Urinary bladder (tissue), 4 donors: ENCODE measurements at places on chromosomes 16 and 17. TPM values are rescaled to one million over a fixed set of nuclear protein-coding genes. Genes with fewer than 3 reads are reported as not detected.
A peak's percentile ranks its signal among the peaks of the same experiment; 100 is the strongest.

DNA sequence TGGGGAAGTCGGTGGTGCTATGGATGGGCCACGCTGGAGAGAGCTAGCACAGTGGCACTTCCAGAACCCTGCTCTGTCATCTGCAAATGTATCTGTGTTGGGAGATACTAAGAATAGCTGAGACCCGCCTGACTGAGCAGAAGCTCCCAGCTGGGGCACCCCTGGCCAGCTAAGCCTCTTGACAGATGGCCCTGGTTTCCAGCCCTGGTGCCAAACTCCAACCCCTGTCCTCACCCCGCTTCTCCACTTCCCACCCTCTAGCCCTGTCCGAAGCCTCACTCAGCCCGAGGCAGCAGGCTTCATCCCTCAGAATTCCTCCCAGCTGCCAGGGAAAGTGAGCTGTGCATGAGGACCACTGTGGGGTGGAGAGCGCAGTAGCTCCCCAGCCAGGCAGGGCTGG, 124.4 kb downstream of the CCDC144A start:
- DNase-seq: no peak

DNA sequence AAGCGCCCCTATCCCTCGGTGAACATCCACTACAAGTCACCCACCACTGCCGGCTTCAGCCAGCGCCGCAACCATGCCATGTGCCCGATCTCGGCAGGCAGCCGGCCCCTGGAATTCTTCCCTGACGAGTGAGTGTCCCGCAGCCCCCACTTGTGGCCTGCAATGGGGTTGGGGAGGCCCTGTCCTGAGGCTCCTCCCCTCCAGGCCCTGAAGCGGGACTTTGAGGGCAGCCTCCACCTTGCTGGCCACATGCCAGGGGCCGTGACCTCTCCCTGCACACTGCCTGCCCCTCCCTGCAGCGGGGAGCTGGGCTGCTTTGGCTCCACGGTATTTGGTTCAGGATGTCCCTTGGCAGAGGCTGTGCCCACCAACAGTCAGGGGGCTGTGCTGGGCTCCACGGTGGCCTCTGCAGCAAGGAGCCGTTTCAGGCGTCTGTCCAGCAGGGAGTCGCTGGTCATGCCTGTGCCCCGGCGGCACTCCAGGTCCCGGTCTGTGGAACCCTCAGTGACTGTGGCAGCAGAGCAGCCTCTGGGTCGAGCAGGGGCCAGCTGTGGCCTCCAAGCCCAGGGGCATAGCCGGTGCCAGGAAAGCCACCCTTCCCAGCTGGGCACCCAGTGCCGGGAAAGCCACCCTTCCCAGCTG, 8.3 kb downstream of the NME3 start:
- DNase-seq: no peak

- DNase-seq: no peak
Observed at GRCh38 chr17:18921485-18921884, 30.5 kb upstream of the SLC5A10 start.

Gene GAS2L2
- 0.09 TPM for polyA plus RNA-seq

- DNase-seq: no peak
Observed at GRCh38 chr17:44353672-44354331, 8.7 kb downstream of the GRN start.

Gene ITGAX
- 3.3 TPM for polyA plus RNA-seq

GRCh38 chr16:8678068-8678927, 3.9 kb downstream of the ABAT start:
- no peak for DNase-seq

Gene RAB37
- polyA plus RNA-seq: 6.7 TPM

- DNase-seq: no peak
Observed at GRCh38 chr17:81958633-81959342, 2.2 kb downstream of the NOTUM start.

DNA sequence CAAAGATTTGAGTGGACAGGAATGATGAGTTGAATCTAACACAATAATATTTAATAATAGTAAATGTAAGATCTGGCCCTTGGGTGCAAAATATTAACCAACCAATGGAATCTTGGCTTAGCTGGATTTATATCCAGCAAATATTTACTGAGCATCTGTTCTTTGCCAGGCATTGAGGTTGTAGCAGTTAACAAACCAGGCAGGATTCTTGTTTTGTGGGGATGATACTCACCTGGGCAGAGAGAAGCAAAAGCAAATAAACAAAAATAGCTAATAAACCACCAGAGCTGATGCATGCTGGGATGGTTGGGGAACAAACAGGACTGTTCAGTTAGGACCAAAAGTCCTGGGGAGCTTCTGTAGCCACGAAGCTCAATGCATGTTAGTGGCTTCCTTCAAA, 84.1 kb upstream of the CDH13 start:
- DNase-seq: no peak

DNA sequence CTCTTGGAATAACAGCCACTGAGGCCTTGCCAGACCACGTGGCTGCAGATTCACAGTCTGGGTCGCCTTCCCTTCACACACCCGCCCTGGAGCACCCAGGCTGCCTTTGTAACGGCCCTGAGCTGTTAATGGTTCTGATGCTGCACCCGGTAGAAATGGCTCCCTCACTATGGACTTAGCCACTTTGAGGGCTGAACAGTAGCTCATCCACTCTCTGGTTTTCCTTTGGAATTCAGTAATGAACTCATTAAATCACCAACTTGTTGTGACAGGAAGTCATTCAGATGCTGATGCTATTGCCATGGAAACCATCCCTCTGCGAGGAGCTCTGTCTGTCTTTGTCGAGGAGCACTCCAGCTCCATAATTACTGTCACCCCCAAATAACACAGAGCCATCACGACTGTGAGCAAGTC, 59.2 kb downstream of the CDK5R1 start:
- DNase-seq: no peak

GRCh38 chr17:37824534-37825485, 80.0 kb upstream of the HNF1B start:
- no peak for DNase-seq

DNA sequence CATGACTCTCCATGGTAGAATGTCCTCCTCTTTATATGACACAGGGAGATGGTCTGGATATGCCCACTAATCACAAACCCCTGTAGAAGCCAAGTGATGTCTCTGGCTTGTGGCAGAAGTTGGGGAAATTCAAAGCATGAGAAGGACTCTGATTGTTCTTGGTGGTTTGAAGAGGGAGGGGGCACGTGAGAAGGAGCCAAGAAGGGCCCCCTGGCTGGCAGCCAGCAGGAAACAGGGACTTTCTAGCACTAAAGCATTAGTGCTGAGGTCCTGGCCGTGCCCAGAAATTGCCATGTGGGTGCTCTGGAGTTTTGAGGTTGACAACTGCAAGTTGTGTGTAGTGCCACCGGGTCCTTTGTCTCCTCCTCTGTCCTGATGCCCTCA, 199.9 kb downstream of the LGALS9B start:
- DNase-seq: no peak

Gene ZNF652
- 12.8 TPM for polyA plus RNA-seq

Gene DLX4
- 0.20 TPM for polyA plus RNA-seq

- DNase-seq: no peak
Observed at GRCh38 chr17:7695586-7695985, 7.3 kb downstream of the WRAP53 start.

- DNase-seq: no peak
Observed at GRCh38 chr16:55144651-55145050, 179.4 kb upstream of the IRX6 start.

- no peak for DNase-seq
Observed at GRCh38 chr17:6381526-6382465, 53.1 kb downstream of the AIPL1 start.

- DNase-seq: no peak
Observed at GRCh38 chr16:29675811-29676643, 3.0 kb upstream of the QPRT start.

Gene WNK4
- 0.23 TPM for polyA plus RNA-seq

DNA sequence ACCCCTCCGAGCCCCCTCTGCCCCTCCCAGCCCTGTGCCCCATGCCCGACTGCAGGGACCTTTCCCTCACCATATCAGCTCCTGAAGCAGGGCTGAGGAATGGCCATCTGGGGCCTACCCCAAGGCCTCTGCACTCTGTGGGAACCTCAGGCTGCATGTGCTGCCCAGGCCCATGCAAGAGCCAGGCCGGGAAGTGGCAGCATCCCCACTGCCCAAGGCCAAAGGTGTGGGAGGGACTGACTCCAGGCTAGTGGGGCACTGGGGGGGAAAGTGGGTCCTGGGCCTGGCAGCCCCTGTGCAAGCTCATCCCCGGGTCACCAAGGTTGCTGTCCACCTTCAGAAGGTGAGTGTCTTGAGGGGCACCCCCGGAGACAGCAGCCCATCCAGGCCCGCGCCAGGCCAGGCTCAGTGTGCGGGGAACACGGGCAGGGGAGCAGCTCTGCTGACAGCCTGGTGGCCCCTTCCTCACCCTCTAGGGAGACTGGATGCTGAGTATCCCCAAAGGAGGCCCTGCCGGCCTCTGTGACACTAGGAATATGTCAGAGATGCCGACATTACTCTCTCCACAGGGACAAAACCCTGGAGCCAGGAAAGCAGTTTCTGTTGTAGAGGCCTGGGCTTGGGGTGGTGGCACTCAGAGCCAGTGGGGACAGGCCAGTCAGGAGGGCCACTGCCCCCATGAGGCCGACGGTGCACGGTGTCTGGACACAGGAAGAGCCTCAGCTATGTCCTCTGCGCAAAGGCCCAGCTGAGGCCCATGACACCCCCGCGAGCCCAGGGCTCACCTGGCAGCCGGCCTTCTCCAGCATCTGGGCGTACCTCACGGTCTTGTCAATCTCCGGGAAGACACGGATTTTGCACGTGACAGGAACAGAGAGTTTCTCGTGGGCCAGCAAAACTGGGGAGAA, 3.3 kb downstream of the DUS1L start:
- no peak for DNase-seq

Gene TMIGD1
- not detected for polyA plus RNA-seq

Gene INTS2
- polyA plus RNA-seq: 4.7 TPM

- DNase-seq: no peak
Observed at GRCh38 chr17:67549820-67550219, 167.9 kb upstream of the NOL11 start.

- DNase-seq: no peak
Observed at GRCh38 chr17:57507828-57508227, 237.3 kb downstream of the CCDC182 start.

Gene AURKB
- 0.66 TPM for polyA plus RNA-seq

DNA sequence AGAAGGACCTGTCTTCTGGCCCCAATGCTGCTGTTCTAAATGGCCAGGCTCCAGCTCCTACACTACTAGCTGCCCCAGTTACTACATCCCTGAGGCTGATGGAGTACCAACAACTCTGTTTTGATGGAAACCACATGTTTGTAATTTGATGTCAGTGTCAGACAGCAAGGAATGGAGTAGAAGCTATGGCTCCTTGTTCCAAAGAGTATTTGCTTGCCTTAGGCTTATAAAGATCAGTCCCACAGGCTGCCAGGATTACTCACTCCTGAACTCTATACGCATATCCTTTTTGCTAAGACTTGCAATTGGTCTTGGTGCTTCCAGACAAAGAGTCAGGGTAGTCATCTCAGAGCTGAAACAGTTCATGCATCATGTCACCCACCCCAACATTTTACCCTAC, 139.6 kb downstream of the HS3ST3A1 start:
- DNase-seq: no peak

Gene RNF222
- not detected for polyA plus RNA-seq

- no peak for DNase-seq
Observed at GRCh38 chr16:23280483-23280967, 21.6 kb upstream of the SCNN1B start.

GRCh38 chr16:53071748-53072301, 17.0 kb downstream of the CHD9 start:
- DNase-seq: peak; percentile 76

Gene SPATA22
- 0.23 TPM for polyA plus RNA-seq

DNA sequence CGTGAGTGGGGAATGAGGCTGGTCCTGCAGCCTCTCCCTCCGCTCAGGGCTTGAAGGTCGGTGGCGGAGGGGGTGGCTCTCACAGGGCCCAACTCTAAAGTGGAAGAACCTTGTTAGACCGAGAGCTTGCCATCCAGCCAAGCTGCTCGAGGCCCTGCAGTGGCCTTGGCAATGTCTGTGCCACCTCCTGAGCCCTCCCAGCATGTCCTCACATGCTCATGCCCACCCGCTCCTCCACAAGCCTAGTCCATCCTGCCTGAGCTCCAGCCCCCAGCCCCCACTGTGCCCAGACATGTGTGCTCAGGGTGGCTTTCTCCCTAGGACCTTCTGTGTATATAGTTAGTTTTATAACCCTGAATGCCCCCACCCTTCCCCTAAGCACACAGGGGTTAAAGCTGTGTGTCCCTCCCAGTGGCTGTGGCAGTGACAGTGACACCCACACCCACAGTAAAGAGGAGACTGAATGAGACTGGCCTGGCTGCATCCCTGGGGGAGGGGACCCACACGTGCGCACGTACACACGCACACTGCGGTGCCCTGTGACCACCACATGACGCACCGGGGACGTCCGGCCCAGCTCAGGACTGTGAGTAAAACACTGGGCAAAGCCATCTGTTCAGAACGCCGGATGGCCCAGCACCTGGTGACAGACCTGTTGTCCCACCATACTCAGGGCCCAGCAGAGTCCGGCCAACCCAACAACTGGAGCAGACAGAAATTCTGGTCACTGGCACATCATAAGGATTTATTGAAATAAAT, 15.6 kb downstream of the PDK2 start:
- no peak for DNase-seq

GRCh38 chr17:41571561-41572434, at the start of gene KRT9:
TSS of gene KRT9 (minus strand) at chr17:41572059. CDS start at chr17:41571992, 67 bp downstream.
- no peak for DNase-seq

DNA sequence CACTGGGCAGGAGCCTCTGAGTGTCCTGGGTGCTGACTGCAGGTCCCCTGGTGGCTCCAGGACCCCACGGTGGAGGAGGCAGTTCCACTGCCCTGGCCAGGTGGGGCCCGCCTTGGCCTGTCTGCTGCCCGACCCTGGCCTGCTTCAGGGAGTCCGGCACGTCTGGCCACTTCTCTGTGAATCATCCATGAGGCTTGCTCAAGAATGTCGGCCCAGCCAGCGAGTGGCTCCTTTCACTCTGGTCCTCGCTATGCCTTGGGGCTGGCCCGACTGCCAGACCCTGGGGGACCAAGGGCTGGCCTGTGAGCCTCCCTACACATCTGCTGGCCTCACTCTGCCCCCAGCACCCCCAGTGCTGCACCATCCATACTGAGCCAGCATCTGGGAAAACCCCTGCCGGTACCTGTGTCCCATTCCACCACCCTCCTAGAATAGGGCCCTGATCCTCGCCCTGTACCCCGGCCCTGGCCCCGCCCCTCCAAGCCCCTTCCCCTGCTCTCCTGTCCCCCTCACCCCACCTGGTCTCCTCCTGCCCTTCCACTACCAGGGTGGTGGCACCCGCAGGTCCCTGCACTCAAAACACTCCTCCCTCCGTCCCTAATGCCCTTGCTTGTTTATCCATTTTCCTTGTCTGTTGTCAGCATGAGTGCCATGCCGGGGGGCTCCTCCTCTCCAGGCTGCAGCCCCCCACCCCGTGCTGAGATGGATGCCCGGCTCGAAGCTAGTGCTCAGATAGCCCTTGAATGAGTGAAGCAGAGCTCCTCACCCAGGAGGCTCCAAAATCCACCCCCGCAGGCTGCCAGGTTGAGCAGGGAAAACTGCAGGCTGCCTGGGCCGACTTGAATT, 35.5 kb downstream of the ADCY7 start:
- no peak for DNase-seq
